ENCODE measurements at places on chromosomes 3 and 15. TPM values are rescaled to one million over a fixed set of nuclear protein-coding genes. Genes with fewer than 3 reads are reported as not detected.

Gene MEX3B
- 8.8 TPM for total RNA-seq

Gene IGSF11
- 1.7 TPM for total RNA-seq

Gene TRIM71
- total RNA-seq = 238 TPM

Gene A4GNT
- not detected for total RNA-seq

Gene RETNLB
- total RNA-seq = not detected

Measured in WTC11 (cell line).